ENCODE measurements at places on chromosomes 2 and 18.

DNA sequence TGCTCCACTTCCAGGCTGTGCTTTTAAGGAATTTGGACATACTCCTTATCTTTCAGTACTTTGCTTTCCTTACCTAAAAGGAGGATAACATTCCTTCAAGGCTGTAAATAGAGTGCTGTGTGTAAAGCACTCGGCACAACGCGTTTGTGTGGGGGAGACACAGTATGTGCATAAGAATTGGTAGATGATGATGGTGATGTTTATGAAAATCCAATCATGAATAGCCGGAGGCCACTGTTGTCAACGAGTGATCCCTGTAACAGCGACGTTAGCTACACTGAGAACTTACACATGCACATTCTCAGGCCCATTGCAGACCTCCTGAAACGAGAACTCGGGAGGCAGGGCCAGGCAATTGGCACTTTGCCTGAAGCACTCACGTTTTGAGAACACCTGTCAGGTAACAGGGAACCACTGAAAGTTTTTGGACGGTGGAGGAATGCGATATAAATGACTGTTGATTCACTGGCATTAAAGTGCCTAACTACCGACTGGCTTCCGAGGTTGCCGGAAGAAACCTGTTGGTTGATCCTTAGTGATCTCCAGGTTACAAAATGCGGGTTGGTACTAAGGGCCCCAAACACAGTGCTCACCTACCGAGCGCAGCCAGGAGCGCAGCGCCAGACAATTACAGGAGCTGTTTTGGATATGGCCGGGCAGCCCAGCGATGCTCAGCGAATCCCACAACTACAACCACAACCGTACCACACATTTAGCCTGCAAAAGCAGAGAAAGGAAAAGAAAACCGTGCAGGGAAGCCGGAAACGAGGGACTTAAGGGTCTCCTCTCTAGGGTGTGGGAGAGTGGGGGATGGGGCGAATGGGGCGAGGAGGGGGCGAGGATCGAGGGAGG is 1.0 kb upstream of the MAP4K4 start:
- peak; percentile 8 for DNase-seq

DNA sequence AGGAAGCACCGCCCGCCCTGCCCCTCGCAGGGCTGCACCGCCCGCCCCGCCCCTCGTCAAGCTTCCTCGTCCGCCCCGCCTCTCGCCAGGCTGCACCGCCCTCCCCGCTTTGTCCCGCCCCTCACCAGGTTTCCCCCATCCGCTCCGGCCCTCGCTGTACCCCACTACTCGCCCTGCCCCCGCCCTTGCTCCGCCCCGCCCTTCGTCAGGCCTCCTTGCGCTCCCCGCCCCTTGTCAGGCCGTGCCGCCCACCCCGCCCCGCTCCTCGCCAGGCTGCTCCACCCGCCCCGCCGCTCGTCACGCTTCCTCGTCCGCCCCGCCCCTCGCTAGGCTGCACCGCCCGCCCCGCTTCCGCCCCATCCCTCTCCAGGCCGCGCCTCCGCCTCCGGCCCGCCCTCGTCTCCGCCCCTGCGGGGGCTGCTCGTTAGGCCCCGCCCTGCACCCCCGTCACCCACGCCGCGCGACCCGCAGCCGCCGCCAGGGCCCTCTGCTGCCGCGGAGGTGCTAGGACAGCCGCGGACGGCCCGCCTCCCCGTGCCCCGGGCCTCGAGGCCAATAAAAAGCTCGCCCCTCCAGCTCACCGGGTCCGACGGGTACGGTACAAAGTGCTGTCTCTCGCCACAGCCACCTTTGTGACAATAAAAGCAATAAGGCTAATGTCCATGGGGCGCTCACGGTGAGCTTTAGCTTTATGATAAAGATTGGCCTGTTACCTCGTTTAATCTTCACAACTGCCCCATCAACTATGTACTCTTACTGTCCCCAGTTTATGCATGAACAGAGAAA is 602 bp upstream of the DNPEP start:
- DNase-seq = peak; percentile 84

DNA sequence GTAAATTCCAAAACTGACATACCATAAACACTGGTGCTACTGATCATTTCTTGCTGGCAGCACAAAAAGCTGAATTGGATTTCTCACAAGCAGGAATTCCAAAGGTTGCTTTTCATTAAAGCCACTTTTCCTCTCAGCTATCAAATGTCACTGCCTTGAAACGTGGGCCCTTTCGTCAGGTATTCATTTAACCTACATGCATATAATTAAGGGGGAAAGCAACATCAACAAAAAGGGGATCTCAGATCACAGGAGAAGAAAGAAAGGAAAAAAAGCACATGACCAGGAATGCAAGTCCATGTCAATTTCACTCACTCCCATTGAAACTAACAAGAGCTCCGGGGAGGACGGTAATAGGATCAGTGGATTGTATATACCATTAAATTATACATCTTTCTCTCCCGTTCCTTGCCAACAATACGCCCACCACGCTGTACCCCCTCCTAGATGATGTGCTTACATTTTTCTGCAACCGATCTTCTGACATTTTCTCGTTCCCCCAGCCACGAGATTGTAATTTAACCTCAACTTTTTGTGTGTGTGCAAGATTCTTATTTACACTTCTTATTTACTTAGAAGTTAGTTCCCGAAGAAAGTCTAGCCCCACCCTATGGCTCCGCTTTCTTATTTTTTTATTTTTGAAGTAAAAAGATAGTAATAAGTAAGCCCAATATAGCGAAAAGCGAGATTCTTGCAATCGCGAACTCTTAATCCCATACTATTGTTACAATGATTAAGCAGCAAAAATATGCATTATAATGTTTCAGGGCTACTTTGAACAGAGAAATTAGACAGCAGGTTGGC is 725 bp downstream of the FIGN start:
- DNase-seq = no peak

DNA sequence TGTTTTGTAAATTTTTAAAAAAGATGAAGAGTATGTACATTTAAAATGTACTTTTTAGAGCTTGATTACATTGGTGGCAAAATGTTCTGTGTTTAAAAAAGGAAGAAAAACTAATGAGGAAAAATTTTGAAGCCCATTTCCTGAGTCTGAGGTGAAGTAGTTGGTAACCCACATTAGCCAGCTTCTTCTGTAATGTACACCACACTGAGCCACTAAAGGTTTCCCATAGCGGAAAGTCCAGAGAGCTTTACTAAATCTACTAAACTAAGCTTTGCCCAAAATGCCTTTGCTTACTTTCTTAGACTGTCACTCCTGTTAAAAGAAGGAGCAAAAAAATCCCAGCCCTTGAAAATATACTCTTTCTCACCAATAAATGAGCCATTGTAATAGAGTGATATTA is 804.8 kb upstream of the ZEB2 start:
- DNase-seq = no peak

DNA sequence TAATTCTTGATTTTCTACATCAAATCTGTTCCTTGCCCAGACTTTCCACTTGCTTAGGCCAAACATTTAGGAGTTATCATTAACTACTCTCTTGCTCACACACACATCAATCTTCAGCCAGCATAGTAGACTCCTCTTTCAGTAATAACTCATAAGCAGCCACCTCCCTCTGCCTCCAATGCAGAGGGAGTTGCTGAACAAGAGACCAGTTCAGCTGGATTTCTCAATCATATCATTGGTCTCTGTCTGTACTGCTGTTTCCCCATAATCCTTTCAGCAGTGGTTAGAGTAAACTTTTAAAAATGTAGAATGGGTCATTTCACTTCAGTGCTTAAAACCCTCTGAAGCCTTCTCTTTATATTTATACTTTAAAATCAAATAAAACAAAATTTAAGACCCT is 112.9 kb downstream of the SLC39A10 start:
- DNase-seq = no peak

- DNase-seq = no peak
Observed at GRCh38 chr18:57429167-57430078, 5.8 kb upstream of the ONECUT2 start.

- DNase-seq = no peak
Observed at GRCh38 chr2:169089182-169089581, 19.8 kb downstream of the DHRS9 start.

DNA sequence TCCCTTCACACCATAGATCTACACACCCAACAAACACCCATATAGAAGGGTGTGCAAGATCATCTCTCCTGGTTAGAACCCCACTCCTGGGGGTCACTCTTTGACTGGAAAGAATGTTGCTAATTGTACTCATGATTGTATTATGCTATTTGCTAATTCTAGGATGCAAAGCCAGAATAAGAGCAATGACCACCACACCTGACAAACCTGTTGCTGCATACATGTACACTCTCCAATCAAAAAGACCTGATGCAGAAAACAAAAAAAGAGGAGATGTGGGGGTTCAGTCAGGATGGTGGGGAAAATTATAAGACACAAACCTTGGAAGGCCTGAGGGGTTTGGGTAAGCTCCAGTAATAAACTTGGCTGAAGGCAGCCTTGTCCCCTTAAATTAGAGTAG is 36.9 kb upstream of the PDK1 start:
- DNase-seq = no peak

GRCh38 chr2:135030826-135031225 is 16.4 kb downstream of the MAP3K19 start:
- DNase-seq = peak; percentile 35

DNA sequence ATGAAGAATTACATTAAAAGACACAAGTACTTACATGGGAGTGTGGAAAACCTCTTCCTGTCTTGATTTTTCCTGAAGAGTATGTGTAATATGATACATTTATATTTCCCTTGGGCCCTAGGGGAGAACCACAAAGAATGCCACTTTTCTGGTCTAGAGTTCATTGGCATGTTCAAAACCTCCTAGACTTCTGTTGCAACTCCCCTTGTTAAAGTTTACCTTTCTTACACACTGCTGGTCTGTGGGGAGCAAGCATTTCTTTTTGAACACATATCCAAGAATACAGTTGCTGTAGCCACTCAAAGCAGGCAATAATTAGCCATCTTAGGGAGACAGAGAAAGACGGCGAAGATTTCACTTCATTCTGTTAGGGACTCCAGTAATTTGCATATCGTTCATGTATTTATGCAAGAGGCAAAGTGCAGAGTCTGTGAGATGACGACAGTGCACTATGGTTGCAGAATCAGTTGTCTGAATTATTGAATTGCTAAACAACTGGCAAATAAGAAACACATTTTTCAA is 103.5 kb downstream of the NOL4 start:
- DNase-seq = no peak

DNA sequence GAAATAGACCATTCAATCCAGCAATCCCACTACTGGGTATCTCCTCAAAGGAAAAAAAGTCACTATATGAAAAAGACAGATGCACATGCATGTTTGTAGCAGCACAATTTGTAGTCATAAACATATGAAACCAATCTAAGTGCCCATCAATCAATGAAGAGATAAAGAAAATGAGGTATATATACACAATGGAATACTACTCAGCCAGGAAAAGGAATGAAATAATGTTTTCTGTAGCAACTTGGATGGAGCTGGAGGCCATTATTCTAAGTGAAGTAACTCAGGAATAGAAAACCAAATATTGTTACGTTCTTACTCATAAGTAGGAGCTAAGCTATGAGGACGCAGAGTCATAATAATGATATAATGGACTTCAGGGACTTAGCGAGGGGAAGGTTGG is 45.2 kb upstream of the LRRC30 start:
- DNase-seq = no peak

GRCh38 chr2:2520401-2520811 is 189.3 kb upstream of the MYT1L start:
- no peak for DNase-seq

DNA sequence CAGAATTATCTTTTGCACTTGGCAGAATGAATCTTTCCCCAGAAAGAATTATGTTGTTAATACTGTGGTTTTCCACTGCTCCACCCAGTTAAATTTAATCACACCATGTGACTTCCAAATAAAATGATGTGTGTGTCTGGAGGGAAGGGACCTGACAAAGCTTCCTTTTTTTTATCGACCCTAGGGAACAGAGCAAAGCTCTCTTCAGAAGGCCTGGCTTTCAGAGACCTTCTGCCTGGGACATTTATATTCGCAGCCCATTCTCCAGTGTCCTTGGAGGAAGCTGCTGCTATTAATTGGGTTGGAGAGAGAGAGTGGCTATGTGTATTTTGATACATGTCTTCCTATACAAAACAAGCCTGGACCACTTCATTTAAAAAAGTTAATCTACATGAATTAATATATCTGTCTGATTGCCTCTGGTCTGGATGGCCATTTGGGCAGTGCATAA is 233.7 kb downstream of the PRKCE start:
- no peak for DNase-seq

DNA sequence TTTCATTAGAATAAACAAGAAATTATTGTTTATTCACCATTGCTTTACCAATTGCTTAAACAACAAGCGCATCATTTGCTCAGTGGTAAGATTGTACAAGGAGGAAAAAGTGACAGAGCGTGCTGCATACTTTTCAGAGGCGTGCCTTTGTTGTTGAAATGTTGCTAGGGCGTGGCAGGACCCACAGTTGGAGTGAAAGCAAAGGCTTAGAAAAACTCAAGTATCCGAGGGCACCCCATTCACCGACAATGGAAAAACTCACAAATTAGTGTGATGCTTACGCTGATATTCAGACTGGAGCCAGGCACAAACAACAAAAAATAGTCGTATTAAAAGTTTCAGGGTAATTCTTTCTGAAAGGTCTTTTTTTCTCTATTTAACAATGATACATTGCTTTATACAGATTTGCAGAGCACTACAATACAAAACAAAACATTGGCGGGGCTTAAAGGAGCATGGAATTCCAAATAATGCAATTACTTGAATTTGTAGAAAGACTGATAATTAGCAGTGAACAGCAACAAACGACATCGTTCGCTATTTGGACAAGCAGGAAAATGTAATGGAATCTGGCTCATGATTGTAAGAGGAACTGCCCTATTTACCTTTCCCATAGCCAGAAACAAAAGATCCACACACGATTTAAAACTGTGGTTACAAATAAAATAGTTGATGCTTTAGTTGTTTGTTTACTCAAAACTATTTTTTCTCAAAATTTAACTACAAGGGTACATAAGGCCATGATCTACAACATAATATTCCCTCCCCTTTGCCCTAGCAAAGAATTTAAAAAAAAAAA is 37.8 kb upstream of the RTTN start:
- no peak for DNase-seq

- no peak for DNase-seq
Observed at GRCh38 chr2:2331881-2332280, 806 bp upstream of the MYT1L start.

- DNase-seq = no peak
Observed at GRCh38 chr2:218256612-218257350, 4.0 kb upstream of the GPBAR1 start.

- no peak for DNase-seq
Observed at GRCh38 chr2:143392358-143392757, 263.1 kb downstream of the ARHGAP15 start.

- no peak for DNase-seq
Observed at GRCh38 chr18:67574749-67575148, 58.2 kb upstream of the DSEL start.

- DNase-seq = no peak
Observed at GRCh38 chr2:134271758-134272157, 17.9 kb downstream of the MGAT5 start.

All from HuH-7 (cell line).